ENCODE measurements at places on chromosomes 6 and 20. TPM values are rescaled to one million over a fixed set of nuclear protein-coding genes. Genes with fewer than 3 reads are reported as not detected.

The ADGRB3 gene
- 10.7 TPM for total RNA-seq

The RAB32 gene
- total RNA-seq: 35.3 TPM

The QKI gene
- 146 TPM for total RNA-seq

The OGFRL1 gene
- total RNA-seq: 29.8 TPM

The GPX5 gene
- not detected for total RNA-seq

The FAM209B gene
- not detected for total RNA-seq

The C6orf141 gene
- total RNA-seq: 1.4 TPM

DNA sequence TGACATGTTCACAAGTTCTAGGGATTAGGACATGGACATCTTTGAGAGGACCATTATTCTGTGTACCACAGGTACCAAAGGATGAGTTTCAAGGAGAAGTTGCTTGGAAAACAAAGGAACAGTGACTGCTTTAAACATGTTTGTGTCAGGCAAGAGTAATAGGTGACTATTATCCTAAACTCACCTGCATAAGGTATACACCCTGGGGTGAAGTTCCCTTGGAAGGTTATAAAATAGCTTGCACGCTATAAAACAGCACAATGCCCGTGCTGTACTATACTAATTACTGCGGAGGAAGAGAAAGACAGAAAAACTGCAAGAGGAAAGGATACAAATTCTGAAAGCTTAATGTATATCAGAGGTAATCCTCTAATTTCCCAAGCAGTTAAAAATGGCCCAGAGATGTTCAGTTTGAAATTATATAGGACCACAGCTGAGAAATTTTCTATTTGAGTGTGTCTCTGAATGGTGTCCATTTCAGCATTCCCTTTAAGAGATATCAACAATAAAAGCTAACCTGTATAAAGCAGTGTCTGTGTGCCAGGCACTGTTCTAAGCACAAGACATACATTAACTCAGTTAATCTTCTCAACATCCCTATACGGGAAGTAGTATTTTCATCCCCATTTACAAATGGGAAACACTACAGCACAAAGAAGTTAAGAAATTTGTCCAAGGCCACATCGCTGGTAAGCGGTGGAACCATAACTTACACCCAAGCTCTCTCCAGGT, 19.7 kb downstream of the TBC1D32 start:
- no peaks in the 10 kb centered on the region for H3K36me3 ChIP-seq
- H3K27me3 ChIP-seq: no peaks in the 10 kb centered on the region
- no peak overlapping the region for H3K4me3 ChIP-seq
- H3K4me1 ChIP-seq: no peaks in the 10 kb centered on the region
- H3K27ac ChIP-seq: no peak overlapping the region
- DNase-seq: no peak

DNA sequence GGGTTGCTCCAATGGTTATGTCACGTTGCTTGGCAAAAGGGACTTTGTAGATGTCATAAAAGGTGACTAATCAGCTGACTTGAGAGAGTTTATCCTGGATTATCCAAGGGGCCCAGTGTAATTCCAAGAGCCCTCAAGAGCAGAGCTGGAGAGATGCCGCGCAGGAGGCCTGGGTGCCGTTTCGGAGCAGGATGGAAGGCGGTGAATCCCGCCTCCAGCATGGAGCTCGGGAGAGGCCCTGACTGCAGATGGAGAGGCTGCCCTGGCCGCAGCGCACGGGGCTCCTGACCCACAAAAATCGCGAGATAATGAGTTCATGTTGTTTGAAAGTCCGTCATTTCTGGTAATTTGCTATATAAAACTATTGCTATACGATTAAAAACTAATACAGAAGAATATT, 219.8 kb downstream of the ZDHHC14 start:
- no peak for DNase-seq
- H3K27me3 ChIP-seq: no peaks in the 10 kb centered on the region
- H3K27ac ChIP-seq: no peak overlapping the region
- H3K36me3 ChIP-seq: peaks cover 3% of the 10 kb centered on the region

DNA sequence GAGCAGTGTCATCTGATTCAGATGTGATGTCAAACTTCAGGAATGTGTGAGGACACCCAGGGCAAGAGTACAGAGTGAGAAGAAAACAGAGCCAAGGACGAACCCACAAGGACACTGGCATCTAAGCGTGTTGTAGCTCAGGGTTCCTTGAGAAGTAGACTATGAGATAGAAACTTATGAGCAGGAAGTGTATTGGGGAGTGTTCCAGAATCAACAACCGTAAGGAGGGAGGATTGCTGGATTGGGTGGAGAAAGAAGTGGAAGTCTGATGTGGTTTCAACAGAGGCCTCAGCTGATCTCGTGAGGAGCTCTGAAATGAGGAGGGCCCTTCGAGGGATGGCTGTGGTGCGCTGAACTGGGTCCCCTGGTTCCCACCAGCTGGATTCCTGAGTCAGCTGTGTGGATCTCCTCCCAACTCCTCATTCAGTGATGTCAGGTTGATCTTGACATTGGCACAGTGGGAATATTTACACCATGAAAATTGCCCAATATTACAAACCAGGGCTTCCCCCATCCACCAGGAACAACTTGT, 25.7 kb upstream of the IGF2R start:
- H3K4me3 ChIP-seq: no peak overlapping the region
- no peaks in the 10 kb centered on the region for H3K4me1 ChIP-seq
- H3K27me3 ChIP-seq: no peaks in the 10 kb centered on the region
- H3K36me3 ChIP-seq: no peaks in the 10 kb centered on the region
- H3K27ac ChIP-seq: no peak overlapping the region
- no peak for DNase-seq

- H3K36me3 ChIP-seq: no peaks in the 10 kb centered on the region
- no peak overlapping the region for H3K4me3 ChIP-seq
- H3K4me1 ChIP-seq: no peaks in the 10 kb centered on the region
- no peak for DNase-seq
These were observed 58.7 kb downstream of the EDN1 start for GRCh38 chr6:12348530-12349511.

DNA sequence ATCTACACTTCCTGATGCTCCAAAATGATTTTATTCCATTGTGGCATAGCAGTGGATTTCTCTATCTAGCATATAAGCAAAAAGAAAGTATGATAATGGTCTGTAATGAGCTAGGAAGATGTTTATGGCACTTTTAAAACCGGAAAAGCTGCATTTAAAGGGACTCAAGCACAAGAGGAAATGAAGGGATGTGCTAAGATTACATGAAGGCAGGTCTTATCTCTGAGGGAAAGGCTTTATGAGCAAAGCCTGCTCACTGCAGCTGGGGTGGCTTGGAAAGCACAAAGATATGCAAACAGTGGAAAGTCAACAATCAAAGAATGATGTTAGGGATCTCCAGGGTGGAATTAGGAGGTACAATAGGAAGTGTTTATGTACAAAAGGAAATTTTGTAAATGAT, 138.2 kb downstream of the TENT5A start:
- no peaks in the 10 kb centered on the region for H3K36me3 ChIP-seq
- no peak overlapping the region for H3K4me3 ChIP-seq
- H3K27ac ChIP-seq: no peak overlapping the region
- no peak for DNase-seq

- peak overlapping the region; percentile 100 for H3K27ac ChIP-seq
- DNase-seq: no peak
- no peaks in the 10 kb centered on the region for H3K27me3 ChIP-seq
- peaks cover 53% of the 10 kb centered on the region for H3K4me1 ChIP-seq
- peaks cover 27% of the 10 kb centered on the region for H3K36me3 ChIP-seq
These were observed 2.8 kb downstream of the BCL2L1 start for GRCh38 chr20:31719644-31720485.

DNA sequence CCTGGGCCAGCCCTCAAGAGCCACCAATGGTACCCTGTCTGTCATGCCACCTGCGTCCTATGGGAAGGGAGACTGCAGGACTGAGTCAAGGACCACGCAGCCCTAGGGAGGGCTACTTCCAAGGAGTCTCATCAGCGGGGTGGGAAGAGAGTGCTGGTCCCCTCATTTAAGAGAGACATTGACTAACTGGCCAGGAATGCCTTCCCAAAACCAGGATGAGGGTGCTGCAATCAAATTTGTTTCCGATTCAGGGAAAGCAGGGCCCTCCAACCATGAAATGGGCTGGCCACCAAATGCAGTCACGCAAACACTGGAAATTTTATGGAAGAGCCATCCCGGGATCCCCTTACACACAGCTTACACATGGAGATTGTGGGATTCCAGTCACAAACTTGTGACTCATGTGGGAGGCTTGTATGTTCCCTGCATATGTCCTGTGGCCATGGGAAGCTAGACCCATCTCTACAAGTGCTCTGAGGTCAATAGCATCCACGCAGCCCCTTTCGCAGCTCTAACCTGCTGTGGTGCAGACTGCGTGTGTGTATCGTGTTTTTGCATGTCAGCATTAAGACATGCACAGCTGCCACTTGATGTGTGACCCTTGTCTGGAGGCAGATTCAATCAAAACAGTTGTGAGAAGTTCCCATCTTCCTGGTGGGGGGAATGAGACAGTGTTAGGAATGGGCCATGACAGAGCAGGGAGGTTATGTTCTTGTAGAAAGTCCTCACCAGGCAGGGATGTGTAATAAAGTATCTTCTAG, 53.0 kb upstream of the CST7 start:
- H3K4me3 ChIP-seq: no peak overlapping the region
- no peak overlapping the region for H3K27ac ChIP-seq
- no peaks in the 10 kb centered on the region for H3K27me3 ChIP-seq
- no peaks in the 10 kb centered on the region for H3K36me3 ChIP-seq
- DNase-seq: peak; percentile 27
- H3K4me1 ChIP-seq: no peaks in the 10 kb centered on the region

DNA sequence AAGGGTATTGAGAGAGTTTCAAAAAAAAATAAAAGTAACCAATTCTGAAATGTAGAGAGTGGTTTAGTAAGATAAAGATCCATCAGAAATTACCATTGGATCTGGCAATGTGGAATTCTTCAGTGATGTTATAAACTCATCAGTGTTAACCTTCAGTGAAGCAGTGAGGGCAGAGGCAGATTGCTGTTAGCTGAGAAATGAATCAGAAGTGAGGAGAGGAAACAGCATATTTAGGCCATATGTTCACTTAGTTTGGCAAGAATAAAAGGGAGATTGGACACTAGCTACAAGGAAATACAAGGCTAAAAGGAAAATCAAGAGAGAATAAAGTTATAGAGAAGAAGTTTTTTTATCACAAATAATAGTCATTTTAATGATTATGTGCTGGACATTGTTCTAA, 9.6 kb downstream of the KCNQ5 start:
- H3K36me3 ChIP-seq: no peaks in the 10 kb centered on the region
- no peak overlapping the region for H3K4me3 ChIP-seq
- no peaks in the 10 kb centered on the region for H3K4me1 ChIP-seq
- DNase-seq: no peak
- H3K27ac ChIP-seq: no peak overlapping the region

GRCh38 chr6:37827603-37828265, 8.2 kb downstream of the ZFAND3 start:
- no peak for DNase-seq
- H3K27me3 ChIP-seq: no peaks in the 10 kb centered on the region
- no peaks in the 10 kb centered on the region for H3K4me1 ChIP-seq
- no peaks in the 10 kb centered on the region for H3K36me3 ChIP-seq

DNA sequence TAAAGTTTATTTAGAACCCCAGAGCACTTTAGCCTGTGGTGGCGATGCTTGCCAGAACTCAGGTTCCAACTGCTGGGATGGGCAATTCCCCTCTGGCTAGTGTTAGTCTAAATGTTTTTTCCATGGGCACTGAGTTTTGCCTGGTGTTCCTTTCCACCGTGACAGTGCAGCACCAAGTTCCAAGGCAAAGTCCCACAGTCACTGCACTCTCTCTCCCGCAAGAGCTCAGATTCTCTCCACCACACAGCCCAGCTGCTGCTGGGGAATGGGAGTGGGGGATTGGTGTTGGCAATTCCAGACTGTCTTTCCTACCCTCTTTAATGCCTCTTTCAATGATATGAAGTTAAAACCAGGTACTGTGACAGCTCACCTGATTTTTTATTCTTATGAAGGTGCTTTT, 247.6 kb downstream of the ALDH8A1 start:
- no peak overlapping the region for H3K4me3 ChIP-seq
- no peak for DNase-seq
- no peaks in the 10 kb centered on the region for H3K36me3 ChIP-seq
- H3K27me3 ChIP-seq: no peaks in the 10 kb centered on the region

- no peak overlapping the region for H3K27ac ChIP-seq
- H3K27me3 ChIP-seq: peaks cover 4% of the 10 kb centered on the region
- no peak for DNase-seq
- no peak overlapping the region for H3K4me3 ChIP-seq
These were observed 42.8 kb downstream of the LAMA2 start for GRCh38 chr6:128925765-128926164.

DNA sequence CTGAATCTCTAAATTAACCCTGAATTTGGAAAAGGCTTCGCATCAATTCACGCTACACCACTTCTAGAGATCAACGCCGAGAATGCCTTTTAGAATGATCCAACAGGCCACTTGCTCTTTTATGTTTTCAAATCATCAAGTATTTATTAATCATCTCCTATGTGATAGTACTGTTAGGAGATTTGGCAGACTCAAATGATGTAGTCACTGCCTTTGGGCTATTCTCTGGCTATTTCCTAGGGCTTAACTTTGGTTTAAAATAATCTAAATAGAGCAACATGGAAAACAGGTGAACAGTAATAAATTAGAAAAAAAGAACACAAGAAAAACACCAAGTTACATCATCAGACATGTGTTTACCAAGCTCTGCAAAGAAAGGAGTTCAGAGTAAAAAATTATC, 140.3 kb downstream of the TENT5A start:
- H3K36me3 ChIP-seq: no peaks in the 10 kb centered on the region
- no peak overlapping the region for H3K4me3 ChIP-seq
- peaks cover 4% of the 10 kb centered on the region for H3K4me1 ChIP-seq
- DNase-seq: no peak
- no peak overlapping the region for H3K27ac ChIP-seq

DNA sequence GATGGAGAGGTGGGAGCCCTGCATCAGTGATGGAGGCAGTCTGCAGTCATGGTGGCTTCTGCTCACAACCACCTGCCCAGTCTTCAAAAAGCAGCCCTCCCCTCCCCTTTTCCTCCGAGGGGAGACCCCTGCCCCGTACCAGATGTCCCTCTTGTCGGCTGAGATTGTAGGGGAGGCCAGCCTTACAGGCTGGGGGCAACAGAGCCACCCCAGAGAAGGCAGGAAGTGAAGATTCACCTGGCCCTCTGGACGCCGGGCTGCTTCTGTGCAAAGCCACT, 4.5 kb downstream of the TNFRSF6B start:
- no peak overlapping the region for H3K4me3 ChIP-seq
- H3K27ac ChIP-seq: no peak overlapping the region
- H3K4me1 ChIP-seq: peaks cover 41% of the 10 kb centered on the region
- H3K36me3 ChIP-seq: peaks cover 2% of the 10 kb centered on the region
- no peak for DNase-seq
- no peaks in the 10 kb centered on the region for H3K27me3 ChIP-seq

DNA sequence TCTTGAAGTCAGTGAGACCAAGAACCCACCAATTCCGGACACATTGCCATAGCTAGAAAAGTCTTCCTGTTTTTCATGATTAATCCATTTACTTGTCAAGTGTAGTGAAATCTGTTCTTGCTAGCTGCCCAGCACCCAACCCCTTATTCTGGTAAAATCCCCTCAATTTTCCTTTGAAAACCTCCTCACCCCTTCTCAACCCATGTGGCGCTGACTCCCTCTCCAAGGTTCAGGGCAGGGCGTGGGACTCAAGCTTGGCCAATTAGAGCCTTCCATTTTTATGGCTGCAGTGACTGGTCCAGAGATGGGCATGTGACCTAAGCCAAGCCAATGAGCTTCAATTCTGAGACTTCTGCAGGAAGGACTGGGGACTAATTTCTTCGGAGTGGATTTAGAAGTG, 9.8 kb upstream of the ZBP1 start:
- no peak overlapping the region for H3K4me3 ChIP-seq
- peaks cover 21% of the 10 kb centered on the region for H3K4me1 ChIP-seq
- DNase-seq: no peak
- no peaks in the 10 kb centered on the region for H3K36me3 ChIP-seq
- no peaks in the 10 kb centered on the region for H3K27me3 ChIP-seq
- H3K27ac ChIP-seq: no peak overlapping the region

GRCh38 chr6:94736236-94736635, 841.1 kb upstream of the MANEA start:
- DNase-seq: no peak
- H3K4me1 ChIP-seq: no peaks in the 10 kb centered on the region
- no peak overlapping the region for H3K4me3 ChIP-seq
- H3K27ac ChIP-seq: no peak overlapping the region
- no peaks in the 10 kb centered on the region for H3K27me3 ChIP-seq
